Chondrocyte (in vitro differentiated cells): ENCODE measurements at places on chromosomes 4 and X. TPM values are rescaled to one million over a fixed set of nuclear protein-coding genes. Genes with fewer than 3 reads are reported as not detected.
A peak's percentile ranks its signal among the peaks of the same experiment; 100 is the strongest.

The CRMP1 gene
- 36.6 to 59.5 TPM (median 57.7 TPM) in 3 replicates for total RNA-seq

The AMMECR1 gene
- total RNA-seq, result 16.5 to 17.9 TPM (median 17.8 TPM) in 3 replicates

The FGF13 gene
- total RNA-seq, result not detected in 3 replicates

The SOD3 gene
- total RNA-seq, result 4.2 to 22.9 TPM (median 22.3 TPM) in 3 replicates

The GRIA3 gene
- 1.6 TPM in 1 of 3 replicates, not detected in the others for total RNA-seq

DNA sequence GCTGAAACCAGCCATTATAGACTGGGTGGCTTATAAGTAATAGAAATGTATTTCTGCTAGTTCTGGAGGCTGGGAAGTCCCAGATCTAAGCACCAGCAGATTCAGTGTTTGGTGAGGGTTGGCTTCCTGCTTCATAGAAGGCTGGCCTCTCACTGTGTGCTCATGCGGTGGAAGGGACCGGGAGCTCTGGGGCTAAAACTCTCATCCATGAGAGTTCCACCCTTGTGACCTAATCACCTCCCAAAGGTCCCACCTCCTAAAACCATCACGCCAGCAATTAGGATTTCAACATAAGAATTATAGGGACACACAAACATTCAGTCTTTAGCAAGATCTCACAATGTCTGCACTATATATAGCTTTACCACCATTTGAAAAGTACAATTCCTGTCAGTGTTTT lies 215.2 kb downstream of the CBR4 start:
- no peak for DNase-seq
- H3K27ac ChIP-seq, result peak overlapping the region; percentile 80
- H3K27me3 ChIP-seq, result no peaks in the 10 kb centered on the region
- peaks cover 86% of the 10 kb centered on the region for H3K4me1 ChIP-seq

DNA sequence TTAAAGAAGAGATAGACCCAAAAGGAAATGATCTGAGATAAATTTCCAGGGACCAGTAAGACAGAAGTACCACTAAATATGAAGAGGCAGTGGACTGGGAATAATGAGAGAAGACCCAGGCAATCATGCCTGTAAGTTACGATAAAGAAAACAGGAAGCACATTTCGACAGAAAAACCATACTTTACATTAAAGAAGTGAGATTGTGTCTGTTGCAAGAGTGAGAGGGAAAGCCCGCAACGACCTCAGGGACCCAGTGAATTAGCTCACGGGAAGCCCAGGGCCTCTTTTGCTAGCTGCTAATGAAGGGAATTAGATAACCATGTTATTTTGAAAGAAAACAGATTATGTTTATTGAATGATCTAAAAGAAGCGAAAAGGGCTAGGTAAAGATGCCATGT lies 28.9 kb upstream of the ACSL1 start:
- no peaks in the 10 kb centered on the region for H3K4me1 ChIP-seq
- H3K27ac ChIP-seq, result no peak overlapping the region
- no peak overlapping the region for H3K4me3 ChIP-seq

DNA sequence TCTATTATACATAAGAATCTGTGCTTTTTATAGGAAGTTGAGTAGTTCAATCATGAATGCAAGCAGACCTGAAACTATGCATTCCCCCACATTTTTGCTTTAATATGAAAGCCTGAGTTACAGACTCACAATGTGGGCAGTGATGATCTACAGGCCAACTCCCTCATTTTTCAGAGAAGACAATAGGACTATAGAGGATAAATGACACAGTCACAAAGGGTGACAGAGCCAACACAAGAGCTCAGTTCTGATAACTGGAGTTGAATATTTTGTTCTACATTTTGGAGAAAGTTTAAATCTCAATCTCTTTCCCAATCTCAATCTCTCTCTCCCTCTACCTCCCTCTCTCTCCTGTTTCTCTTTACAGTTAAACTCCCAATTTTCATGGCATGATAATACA lies 27.0 kb downstream of the MBNL3 start:
- no peak overlapping the region for H3K27ac ChIP-seq
- H3K4me1 ChIP-seq, result no peaks in the 10 kb centered on the region
- no peaks in the 10 kb centered on the region for H3K27me3 ChIP-seq
- DNase-seq, result no peak
- H3K36me3 ChIP-seq, result no peaks in the 10 kb centered on the region
- no peak overlapping the region for H3K4me3 ChIP-seq

- no peaks in the 10 kb centered on the region for H3K36me3 ChIP-seq
- DNase-seq, result no peak
- no peaks in the 10 kb centered on the region for H3K27me3 ChIP-seq
- H3K4me3 ChIP-seq, result no peak overlapping the region
- H3K4me1 ChIP-seq, result peaks cover 3% of the 10 kb centered on the region
- no peak overlapping the region for H3K27ac ChIP-seq
These were observed 16.2 kb upstream of the GNRHR start for GRCh38 chr4:67770422-67770821.

- DNase-seq, result no peak
- no peaks in the 10 kb centered on the region for H3K4me1 ChIP-seq
- no peak overlapping the region for H3K4me3 ChIP-seq
- H3K27me3 ChIP-seq, result peaks cover 21% of the 10 kb centered on the region
- H3K36me3 ChIP-seq, result peaks cover 2% of the 10 kb centered on the region
- H3K27ac ChIP-seq, result no peak overlapping the region
These were observed 3.5 kb downstream of the ZAR1 start for GRCh38 chr4:48493452-48494100.

DNA sequence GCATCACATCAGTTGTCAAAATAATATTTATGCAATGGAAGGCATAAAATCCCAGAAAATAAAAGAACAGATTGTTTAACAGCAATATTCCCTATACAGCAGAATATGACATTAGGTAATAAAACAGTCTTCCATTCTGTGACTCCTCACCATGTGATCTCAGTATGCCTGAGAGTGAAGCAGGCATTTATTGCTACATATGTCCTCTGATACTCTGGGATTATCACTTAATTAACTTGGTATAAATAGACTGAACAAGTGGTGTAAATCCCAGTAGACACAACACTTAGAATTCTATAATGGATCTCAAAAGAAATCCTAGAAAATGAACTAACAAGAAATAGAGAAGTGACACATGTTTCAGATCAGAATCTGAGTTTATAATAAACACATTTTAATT lies 841.3 kb downstream of the PDHA2 start:
- no peak overlapping the region for H3K4me3 ChIP-seq
- no peaks in the 10 kb centered on the region for H3K27me3 ChIP-seq
- H3K36me3 ChIP-seq, result peaks cover 1% of the 10 kb centered on the region
